Brain pericyte (primary cell): ENCODE measurements at places on chromosomes 13 and 19.

DNA sequence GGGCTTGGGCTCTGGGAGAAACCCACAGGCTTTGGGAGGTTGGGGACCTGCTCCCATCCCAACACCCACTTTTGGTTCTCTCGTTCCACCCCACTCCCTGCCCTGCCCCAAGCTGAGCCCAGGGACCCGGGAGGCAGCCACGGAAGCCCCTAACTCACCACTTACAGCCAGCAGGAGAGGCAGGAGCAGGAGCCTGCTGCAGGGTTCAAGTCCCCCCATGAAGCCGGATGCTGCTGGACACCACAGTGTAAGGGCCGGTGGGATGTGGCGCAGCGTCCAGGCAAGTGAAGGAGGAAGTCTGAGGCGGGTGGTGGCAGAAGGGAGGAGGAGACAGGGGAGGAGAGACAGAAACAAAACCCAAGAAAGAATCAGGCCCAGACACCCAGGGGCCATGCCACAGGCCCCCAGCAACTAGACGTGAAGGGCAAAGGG, at the start of gene TYROBP:
TSS of gene TYROBP (minus strand) at position 286 of the 432 bp plus-strand sequence. CDS start at position 219, 67 bp downstream.
- DNase-seq = no peak

- DNase-seq = no peak
These were observed 99.0 kb downstream of the TM9SF2 start for GRCh38 chr13:99600318-99600717.

DNA sequence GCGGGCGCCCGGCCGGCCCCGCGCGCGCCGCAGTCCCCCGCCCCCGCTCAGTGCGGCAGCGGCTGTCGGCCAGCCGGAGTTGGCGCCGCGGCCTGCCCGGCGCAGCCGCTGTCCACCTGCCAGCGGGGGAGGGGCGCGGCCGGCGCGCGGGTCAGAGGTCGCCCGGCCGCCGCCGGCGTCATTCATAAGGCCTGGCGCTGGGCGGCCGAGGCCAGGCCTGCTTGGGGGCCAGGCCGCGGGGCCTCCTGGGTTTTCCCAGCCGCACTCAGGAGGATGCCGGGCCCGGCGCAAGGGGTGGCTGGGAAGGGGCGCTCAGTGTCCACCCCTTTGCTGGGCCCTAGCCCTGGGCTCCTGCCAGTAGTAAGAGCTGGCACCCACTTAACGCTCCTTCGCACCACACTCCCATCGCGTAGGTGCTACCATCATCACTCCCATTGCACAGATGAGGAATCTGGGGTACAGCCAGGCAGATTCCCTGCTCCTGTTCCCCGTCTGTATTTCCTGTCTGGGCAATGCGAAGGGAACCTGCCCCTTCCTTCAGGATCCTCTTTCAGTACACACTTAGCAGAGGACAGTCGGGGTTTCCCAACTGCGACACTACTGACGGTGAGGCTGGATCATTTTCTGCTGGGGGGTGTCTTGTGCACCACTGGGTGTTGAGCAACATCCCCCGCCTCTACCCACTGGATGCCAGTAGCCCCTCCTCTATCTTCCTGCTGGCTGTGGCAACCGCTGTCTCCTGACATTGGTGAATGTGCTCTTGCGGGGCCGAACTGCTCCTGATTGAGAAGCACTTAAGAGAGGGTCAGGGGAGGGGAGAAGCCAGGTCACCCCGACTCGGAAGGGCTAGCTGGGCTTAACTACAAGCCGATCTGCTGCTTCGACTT, 846 bp upstream of the PRKACA start:
- no peak for DNase-seq

DNA sequence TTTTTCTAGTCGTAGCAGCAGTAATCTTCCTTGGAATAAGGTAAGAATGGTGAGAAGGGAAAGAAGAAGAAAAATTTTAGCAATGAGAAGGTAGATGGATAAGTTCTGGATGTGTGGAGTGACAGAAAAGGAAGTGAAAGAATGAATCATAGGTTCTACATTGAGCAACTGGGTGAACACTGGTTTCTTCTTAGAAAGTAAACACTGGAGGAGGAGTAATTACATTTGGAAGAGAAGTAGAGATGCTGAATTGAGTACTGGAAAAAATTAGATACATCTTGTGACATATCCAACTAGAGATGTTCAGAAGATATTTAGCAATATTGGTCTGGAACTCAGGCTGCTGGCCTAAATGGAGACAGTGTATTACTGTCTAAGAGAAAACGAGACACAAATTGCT, 148.5 kb downstream of the GPC5 start:
- no peak for DNase-seq

GRCh38 chr19:39974377-39975155, 3.6 kb downstream of the PSMC4 start:
- DNase-seq = no peak

DNA sequence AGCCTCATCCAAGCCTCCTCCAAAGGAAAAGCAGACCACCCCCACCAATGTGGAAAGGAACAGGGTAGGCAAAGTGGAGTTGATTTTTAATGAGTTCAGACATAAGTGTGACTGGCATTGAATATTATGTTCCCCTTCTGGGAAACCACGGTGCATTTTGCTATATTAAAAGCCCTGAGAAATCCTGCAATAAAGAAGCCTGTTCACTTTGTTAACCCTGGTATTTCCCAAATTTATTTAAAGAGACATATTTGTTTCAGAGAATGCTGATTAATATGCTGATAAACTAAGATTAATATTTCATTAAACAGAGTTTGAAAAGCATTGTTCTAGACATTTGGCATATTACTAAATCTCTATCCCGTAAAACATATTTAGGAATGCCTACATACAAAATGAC, 151.4 kb downstream of the FGF14 start:
- DNase-seq = no peak

GRCh38 chr19:20858218-20858617, 64.8 kb upstream of the ZNF85 start:
- no peak for DNase-seq

GRCh38 chr13:70623239-70623638, 515.0 kb upstream of the KLHL1 start:
- no peak for DNase-seq

DNA sequence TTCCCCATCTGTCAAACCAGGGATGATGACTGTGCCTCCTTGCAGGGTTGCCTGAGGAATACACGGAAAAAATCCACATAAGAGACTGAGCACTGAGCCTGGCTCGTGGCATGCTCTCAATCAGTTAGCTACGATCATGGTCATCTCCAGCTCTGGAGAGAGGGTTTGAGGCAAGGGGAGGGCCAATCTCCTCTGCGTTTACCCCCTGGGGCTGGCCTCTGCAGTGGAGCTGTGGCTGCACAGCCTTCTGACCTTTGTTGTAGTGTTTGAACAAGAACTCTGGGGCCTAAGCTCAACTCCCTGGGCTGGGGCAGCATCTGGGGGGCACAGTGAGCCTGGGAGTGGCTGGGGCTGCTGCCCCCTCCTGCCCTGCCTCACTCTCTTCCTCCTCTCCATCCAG, 5.9 kb downstream of the LRRC4B start:
- DNase-seq = no peak

DNA sequence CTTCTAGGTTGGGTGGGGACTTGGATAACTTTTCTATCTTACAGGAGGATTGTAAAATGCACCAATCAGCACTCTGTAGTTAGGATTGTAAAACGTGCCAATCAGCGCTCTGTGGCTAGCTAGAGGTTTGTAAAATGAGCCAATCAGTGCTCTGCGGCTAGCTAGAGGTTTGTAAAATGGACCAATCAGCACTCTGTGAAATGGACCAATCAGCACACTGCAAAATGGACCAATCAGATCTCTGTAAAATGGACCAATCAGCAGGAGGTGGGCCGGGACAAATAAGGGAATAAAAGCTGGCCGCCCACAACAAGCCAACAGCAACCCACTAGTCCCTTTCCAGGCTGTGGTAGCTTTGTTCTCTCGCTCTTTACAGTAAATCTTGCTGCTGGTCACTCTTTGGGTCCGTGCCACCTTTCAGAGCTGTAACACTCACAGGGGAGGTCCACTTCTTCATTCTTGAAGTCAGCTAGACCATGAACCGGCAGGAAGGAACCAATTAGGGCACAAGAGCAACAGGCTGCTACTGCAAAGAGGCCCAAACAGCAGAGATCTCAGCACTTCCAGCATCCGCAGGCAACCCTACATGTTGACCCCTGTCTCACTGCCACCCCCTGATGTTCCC, 156.8 kb downstream of the DNAJC15 start:
- no peak for DNase-seq

DNA sequence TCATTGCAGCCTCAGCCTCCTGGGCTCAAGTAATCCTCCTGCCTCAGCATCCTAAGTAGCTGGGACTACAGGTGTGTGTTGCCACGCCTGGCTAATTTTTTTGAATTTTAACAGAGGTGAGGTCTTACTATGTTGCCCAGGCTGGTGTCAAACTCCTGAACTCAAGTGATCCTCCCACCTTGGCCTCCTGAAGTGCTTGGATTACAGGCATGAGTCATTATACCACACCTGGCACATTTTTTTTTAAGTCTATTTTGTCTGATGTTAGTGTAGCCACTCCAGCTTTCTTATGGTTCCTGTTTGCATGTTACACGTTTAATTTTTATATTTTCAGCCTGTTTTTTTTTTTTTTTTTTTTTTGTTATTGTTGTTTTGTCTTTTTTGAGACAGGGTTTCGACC, 24.8 kb downstream of the KDM4B start:
- no peak for DNase-seq

GRCh38 chr13:48457578-48458242, 44.8 kb upstream of the LPAR6 start:
- DNase-seq = no peak

GRCh38 chr13:24745861-24746617, 17.9 kb upstream of the RNF17 start:
- no peak for DNase-seq

GRCh38 chr13:66501181-66501580, 729.0 kb downstream of the PCDH9 start:
- no peak for DNase-seq

- no peak for DNase-seq
These were observed 4.0 kb downstream of the GPX4 start for GRCh38 chr19:1107661-1108261.

DNA sequence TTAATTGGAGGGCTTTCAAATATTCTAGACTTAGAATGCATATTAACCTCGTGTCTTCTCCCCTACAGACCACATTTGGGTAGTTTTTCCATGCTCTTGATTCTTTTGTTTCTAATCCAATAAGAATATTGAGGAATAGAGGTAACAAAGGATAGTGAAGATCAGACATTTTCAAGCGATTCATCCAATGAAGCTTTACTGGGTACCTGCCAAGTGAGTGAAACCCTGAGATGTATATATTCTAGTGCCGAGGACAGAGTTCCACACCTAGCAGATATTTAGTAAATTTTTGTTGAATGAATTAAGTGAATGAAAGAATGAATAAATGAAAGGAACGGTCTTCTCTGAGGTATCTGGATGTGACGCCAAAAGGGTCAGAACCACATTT, 442 bp upstream of the RFC3 start:
- no peak for DNase-seq

DNA sequence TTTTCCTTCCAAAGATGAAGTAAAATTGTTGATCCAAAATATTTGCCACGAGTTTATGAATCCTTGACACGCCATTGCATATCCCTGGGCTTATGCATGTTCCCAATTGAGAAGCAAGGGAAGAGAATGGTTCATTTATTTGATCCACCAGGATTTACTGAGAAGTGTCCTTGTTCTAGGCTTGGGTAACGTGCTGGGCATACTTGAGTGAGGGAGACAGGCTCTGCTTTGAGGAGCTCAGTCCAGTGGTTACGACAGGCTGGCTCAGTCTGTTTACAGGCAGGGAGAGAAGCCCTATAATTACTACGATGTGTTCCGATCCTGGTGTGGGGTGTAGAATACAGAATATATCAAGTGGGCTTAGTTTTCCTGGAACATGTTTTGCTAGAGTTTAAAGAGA, 6.3 kb upstream of the PNMA8C start:
- DNase-seq = no peak

DNA sequence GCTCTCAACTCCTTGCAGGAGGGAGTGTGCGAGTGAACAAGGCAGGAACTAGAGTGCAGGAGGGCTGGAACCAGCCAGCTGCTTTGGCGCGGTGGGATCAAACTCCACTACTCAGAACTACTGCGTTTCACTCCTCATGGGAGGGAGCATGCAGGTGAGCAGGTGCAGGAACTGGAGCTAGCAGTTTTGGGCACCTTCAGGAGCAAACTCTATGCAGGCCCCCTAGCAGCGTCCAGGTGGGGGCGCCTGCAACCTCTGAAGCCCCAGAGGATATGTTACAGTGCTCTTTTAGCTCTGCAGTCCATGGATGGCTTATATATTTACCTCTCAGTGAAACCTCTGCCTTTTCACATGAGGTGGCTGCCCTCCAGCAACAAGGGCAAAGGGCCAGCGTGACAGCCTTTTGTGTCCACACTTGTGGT, 1303.4 kb downstream of the PCDH9 start:
- DNase-seq = no peak

- no peak for DNase-seq
These were observed 894.3 kb downstream of the EFNB2 start for GRCh38 chr13:105641121-105641520.

DNA sequence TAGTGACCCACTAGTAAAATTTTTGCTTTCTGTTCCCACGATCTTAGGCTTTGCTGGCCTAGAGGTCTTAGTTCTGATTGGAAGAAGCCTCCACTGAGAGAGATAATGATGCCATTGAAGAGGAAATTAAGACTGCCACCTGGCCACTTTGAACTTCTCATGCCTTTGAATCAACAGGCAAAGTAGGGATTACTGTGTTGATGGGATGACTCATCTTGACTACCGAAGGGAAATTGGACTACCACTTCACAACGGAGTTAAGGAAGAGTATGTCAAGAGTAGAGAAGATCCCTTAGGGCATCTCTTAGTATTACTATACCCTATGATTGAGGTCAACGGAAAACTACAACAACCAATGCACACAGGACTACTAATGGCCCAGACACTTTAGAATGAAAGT, 12.7 kb upstream of the FREM2 start:
- no peak for DNase-seq

DNA sequence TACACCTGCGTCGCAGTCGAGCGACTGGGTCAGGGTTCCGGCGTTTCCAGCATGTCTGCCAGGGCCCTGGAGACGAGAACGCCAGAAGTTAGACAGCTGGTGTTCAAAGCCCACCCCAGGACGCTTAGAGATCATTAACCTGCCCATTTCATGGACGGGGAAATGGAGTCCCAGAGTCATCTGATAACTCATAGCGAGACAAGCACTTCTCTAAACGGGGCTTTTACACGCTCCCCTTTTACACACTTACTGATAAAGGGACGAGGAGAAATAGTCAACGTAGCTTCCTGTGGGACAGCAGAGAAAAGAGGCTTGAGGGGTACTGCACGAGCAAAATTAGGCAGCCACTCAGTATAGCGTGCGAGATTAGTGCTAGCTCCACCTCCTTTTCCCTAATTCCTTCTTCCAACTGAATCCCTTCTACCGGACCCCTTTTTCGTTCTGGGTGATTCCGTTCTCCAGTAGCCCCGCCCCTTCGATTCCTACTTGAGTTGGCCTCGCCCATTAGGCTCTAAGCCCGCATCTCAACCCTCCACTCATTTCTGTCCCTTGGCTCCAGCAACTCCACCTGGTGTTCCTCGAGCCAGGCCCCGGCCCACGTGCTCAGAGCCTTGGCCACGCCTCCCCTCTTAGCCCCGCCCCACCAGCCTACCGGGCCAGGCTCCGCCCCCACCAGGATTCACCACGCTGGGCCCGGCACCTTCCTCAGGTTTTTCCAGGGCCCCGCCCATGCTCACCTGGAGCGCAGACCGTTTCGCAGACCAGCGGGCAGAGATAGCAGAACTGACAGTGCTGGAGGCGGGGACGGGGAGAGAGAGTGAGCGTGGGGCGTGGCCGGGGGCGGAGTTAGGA, 3.7 kb downstream of the HRC start:
- no peak for DNase-seq
